Stimulated activated CD4-positive, alpha-beta T cell treated with anti-CD3 and anti-CD28 coated beads, Interleukin-4, amount 100 ng/mL, for 4 hours (primary cell): ENCODE measurements at places on chromosomes 16 and 17.

DNA sequence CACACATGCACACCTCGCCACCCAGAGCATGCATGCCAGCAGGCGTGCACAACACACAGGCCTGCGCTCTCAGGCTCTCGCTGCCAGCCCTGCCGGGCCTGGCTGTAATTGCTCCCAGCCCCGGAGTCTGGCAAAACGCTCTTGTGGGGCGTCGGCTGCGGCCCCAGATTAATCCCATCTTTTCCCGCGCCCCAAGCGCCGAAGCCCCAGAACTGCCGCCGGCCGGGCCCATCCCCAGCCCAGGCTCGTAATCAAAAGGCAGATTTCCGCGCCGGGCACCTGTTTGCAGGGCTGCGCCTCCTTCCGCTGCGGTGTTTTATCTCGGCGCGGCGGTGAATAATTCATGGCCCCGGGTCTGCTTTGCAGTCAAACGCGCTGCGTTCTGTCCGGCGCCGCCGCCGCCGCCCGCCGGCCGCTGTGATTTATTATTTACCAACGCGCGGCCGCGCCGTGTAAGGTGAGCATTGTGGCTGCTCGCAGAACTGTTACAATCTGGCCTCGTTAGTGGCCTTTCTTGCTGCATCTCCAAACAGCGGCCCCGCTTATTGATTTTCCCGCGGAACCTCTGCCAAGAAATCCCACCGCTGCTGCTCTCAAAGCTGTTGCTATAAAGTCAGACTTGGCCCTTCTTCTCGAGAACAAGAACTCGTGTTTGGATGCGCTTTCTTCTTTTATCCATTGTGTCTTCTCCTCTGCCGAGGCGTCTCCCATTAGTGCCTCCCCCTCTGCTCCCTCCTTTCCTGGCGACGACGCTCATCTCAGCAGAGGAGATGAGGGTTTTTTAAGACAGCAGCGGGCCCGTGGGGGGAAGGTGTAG lies 126.1 kb downstream of the IRX5 start:
- DNase-seq = no peak

GRCh38 chr16:89738538-89739317 lies 17.4 kb downstream of the ZNF276 start:
- DNase-seq = no peak

DNA sequence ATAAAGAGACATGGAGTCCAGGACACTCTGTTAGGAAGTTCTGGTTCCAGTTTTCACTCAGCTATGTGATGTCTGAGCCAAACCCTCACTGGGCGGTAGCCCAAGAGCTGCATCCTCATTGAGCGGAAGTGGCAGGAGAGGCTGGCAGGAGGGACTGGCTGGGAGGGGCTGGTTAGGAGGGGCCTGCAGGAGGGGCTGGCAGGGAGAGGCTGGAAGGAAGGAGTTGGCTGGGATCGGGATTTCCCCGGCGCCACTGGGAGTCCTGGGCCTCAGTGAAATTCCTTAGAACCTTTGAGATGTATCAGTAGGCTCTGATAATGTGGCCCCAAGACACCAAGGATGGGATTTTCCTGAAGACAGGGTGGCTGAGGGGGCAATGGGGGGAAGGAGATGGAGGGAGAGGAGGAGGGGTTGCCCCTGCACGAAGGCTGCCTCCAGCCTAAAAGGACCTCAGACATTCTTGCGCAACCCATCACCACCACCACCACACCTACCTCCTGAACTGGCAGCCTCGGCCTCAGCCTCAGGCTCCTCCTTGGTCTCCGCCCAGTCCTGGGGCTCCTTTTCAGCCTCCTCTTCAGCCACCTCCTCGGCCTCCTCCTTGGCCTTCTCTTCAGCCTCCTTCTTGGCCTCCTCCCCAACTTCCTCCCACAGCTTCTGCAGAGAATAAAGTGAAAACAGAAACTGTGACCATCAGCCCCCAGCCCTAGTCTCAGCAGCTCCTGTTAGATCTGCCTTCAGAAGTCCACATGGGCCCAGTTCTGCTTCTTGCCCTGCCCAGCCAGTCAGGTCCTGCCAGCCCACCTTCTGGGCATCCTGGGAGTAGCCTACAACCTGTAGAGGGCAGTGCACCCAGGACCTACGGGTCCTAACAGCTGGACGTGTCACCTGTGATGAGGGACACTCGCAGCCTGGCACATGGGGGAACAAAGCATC lies 31.7 kb downstream of the CNGB1 start:
- no peak for DNase-seq

DNA sequence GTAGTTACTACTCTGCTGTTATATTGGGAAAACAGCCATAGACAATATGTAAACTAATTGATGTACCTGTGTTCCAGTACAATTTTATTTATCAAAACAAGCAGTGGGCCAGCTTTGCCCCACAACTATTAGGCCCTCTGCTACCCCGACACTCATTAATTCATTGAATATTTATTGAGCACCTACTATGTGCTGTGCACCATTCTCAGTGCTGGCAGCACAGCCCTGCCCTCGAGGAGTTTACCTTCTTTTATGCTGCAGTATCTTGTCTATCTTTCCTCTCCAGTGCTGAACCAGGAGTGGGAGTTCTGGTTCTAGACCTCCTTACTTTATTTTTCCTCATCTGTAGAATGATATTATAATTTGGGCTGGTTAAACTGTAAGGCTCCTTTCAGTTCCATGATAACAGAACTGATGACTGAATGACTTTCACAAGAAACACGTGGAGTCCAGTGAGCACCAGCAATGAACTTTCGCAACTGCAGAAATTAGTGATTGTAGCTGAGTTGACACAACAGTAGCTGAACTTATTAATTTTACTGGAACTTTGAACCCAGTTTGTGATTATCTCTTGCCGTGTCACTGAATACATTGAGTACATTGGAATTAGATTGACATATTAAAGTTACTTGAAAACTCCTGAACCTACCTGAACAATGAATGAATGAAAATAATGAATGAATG lies 2.4 kb downstream of the GOSR2 start:
- no peak for DNase-seq

DNA sequence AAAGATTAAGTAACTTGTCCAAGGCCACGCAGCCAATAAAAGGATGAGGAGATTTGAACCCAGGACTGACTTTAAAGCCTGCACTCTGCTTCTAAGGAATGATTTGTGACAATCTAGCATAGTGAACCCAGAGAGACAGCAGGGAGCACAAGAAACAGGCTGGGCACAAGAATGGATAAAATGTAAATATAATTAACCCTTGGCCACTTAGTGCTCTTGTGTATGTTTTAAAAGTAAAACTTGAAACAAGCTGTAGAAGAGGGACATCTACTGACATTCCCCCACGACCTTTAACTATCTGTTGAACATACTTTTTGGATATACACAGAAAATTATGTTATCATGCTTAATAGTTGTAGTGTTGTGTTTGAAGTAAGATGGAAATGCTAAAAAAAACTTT lies 141.9 kb upstream of the PMFBP1 start:
- no peak for DNase-seq

DNA sequence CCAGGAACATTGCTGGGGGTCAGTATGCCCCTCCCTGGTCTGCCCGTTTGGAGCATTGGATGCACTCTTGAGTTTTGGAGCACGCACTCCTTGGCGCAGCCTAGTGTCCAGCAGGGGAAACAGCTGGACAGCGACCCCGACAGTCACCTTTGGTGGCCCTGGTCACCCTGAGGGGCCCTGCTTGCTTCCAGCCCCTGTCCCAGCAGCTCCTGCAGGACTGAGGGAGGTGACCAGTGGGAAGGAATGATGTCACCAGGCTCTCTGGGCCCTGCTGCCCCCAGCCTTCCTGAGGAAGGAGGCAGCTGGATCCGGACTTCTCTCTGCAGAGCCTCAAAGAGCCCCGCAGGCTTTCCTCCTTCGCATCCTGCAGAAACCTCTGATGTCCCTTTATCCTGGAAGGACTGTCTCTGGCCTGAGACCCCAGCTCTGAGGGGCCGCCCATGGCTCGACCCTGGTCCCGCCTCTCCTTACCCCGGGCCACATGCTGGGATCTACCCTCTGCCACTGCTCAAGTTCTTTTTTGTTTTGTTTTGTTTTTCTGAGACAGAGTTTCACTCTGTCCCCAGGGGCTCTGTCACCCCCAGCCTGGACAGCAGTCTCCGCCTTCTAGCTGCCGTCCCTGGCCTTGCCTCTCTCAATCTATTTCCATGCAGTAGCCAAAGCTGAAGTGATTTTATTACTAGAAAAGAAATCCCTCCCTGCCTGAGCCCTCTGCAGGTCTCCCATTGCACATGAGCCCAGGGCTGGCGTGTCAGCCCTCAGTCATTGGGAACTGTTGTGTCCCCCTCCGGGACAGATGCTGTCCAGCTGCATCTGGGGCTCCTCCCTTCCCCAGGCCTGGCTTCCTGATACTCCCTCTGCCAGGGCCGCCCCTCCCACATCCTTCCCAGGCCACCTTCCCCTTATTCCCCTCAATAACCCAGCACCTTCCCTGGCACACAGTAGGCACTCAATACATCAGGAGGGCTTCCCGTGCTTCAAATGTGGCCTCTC lies 11.6 kb downstream of the ZSCAN10 start:
- DNase-seq = no peak

DNA sequence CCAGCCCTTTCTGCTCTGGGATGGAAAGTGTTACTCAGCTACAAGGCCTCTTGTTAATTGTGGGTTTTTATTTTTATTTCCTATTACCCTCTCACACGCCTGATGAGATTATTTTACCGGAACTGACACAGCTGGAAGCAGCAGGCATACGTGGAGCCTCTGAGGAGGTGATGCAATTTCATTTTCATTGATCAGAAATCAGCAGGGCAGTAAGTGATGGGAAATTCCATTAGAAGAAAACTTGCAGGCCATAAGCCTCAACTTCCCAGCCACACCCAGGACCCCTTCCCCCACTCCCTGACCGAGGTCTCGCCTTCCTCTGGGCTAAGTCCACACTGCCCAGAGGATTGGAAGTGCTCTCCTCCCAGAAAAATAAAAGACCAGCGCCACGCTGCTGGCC lies 69.7 kb downstream of the ZFHX3 start:
- DNase-seq = no peak

DNA sequence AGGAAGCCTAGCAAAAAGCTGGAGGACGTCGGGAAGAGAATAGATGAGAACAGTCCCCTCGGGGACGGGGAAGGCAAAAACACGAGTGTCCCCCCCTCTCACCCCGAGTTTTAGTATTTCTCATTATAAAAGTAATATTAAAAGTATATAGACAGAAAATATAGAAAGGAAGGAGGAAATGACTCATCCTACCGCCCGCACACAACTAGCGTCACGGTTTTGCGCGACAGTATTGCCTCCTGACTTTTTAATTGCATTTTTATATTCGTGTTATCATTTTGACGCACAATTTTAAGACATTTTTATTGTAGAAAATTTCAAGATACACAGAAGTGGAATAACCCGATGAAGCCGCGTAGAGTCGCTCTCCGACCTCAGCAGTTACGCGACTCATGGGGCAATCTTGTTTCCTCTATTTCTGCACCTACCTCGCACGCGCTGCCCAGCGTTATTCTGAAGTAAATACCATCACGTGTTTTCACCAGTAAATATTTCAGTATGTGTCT lies 652 bp upstream of the SLC25A19 start:
- DNase-seq = peak; percentile 58

GRCh38 chr17:19723964-19724363 lies 7.6 kb upstream of the SLC47A2 start:
- no peak for DNase-seq

DNA sequence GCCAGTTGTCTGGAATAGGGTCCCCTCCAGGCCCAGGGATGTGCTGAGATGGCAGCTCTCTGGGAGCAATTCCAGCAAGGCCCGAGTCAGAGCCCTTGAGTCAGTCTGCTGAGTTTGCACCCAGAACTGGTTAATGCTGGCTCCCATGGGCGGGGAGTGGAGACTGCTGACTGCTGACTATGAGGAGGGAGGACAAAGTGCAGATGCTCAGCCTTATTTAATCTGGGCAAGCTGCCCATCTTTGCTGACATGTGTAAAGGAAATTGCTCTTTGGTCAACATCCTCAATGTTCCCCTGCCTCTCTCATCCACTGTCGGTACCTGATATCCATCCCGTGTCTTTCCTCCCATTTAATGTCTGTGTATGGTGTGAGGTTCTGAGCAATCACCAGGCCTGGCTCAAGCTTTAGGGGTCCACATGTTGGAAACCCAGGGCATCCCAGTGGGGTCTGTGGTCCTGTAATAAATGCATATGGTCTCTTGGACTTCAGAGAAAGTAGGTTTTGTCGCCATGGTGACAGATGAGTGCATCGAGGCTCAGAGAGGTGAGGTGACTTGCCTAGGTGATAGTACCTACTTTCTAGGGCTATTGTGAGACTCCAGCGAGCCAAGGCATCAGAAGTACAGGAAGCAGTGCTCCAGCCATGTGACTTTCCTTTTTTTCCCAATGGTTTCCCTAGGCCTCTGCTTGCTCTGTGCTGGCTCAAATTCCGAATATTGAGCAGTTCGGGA lies 20.0 kb upstream of the RNF135 start:
- DNase-seq = no peak

DNA sequence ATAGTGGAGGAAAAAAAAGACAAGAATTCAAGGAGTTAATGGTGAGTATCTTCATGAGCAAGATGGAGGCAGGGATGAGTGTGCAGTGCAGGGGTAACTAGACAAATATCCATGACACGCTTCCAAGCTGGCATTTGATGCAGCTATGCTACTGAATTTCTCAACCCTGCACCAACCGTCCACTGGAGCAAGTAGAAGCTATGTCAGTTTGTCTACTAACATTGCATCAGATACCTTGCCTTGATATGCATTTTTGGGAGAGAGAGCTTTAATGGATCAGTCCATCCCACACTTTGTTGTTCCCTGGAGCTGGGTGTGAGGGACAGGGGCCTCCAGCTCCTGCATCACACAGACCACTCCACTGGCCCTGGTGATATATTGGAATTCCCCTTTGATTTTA lies 16.4 kb downstream of the CCL11 start:
- no peak for DNase-seq

DNA sequence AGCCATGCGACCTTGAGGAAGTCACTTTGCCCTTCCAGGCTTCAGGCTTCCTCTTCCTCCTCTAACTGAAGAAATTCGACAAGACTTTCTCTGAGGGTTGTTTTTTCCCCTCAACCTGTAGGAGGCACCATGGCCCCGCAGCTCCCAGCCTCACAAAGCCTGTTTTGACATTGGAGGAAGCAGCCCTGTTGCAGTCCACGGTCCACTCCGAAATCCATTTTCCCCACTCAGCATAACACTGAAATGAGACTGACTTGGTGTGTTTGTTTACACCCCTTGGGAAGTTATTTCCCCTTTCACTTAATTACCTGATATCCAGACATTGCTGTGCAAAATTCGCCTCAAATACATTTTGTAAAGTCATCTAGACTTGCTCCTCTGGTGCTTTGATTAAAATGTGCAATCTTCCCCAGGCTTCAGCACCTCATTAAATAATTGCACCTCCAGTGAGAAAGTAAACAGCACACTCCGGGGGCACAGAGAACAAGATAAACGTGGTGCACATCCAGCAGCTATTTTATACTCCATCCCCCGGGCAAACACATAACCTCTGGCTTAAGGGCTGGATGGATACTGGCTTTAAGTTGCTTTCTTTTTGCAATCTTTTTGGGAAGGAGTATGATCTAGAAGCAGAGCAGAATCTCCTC lies 41.4 kb upstream of the PIRT start:
- no peak for DNase-seq

GRCh38 chr17:31533546-31534155 lies 142.2 kb downstream of the RAB11FIP4 start:
- DNase-seq = no peak

- DNase-seq = no peak
Observed at GRCh38 chr16:74563828-74564263, 43.1 kb downstream of the GLG1 start.

- DNase-seq = no peak
Observed at GRCh38 chr16:79607587-79607986, 7.0 kb upstream of the MAF start.
